ENCODE measurements at places on chromosomes 4 and X.

- no peak for DNase-seq
- no peaks in the 10 kb centered on the region for H3K4me1 ChIP-seq
- H3K27ac ChIP-seq: no peak overlapping the region
- no peak overlapping the region for H3K4me3 ChIP-seq
- no peaks in the 10 kb centered on the region for H3K36me3 ChIP-seq
Measured at GRCh38 chr4:78174891-78175290, 117.8 kb downstream of the FRAS1 start.

- no peak for DNase-seq
- H3K4me1 ChIP-seq: no peaks in the 10 kb centered on the region
- H3K4me3 ChIP-seq: no peak overlapping the region
- no peaks in the 10 kb centered on the region for H3K36me3 ChIP-seq
- H3K27me3 ChIP-seq: no peaks in the 10 kb centered on the region
- H3K27ac ChIP-seq: no peak overlapping the region
Measured at GRCh38 chr4:97411356-97411755, 731.9 kb downstream of the STPG2 start.

- no peaks in the 10 kb centered on the region for H3K4me1 ChIP-seq
- no peak overlapping the region for H3K4me3 ChIP-seq
- no peaks in the 10 kb centered on the region for H3K27me3 ChIP-seq
- no peaks in the 10 kb centered on the region for H3K36me3 ChIP-seq
- DNase-seq: no peak
- H3K27ac ChIP-seq: no peak overlapping the region
Measured at GRCh38 chr4:11293866-11294265, 134.8 kb downstream of the HS3ST1 start.

DNA sequence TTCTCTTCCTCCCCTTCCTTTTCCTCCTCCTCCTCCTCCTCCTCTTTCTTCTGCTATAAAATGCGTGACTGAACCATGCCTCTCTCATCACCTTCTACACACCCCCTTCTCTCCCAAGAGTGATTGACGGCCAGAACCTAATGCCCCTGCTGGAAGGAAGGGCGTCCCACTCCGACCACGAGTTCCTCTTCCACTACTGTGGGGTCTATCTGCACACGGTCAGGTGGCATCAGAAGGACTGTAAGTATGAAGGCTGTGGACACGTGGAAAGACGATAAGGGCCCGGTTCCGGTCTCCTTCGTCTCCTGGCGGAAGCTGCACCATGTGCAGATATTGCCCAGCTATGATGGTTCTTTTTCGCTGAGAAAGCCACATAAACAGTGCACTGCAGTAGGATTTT is 12.1 kb upstream of the ARSF start:
- H3K27me3 ChIP-seq: no peaks in the 10 kb centered on the region
- no peak overlapping the region for H3K27ac ChIP-seq
- no peak for DNase-seq
- no peak overlapping the region for H3K4me3 ChIP-seq
- H3K4me1 ChIP-seq: no peaks in the 10 kb centered on the region

DNA sequence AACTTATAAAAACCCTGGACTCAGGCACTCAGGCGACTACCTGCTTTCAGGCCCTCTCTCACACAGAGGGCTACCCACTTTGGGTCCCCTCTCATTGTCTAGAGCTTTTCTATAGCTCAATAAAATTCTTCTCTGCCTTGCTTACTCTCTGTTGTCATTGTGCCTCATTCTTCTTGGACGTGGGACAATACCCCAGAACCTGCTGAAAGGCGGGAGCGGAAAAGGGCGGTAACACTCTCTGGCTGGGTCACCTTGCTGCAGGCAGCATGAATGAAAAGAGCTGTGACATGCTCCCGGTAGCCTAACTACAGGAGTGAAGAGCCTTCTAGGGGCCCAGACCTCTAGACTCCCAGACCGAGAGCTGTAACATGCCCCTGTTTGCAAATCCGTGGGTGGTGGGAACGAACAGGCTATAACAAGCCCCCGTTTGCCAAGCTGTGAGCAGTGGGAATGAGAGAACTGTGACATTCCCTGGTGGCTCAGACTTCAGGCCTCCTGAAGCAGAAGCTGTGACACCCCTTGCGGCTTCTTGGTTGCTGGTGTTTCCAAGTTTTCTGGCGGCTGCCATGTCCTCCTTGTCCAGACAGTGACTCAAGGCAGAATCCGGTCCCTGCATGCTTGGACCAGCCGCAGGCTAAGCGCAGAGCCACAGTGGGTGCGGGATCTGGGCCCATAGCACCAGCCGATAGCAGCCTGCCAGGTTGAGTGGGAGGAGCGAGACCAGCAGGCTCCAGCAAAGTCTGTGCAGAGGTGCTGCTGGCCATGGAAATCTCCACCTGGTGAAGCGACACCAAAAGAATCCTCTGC is 684.6 kb downstream of the ARAP2 start:
- no peaks in the 10 kb centered on the region for H3K27me3 ChIP-seq
- no peaks in the 10 kb centered on the region for H3K36me3 ChIP-seq
- H3K4me1 ChIP-seq: no peaks in the 10 kb centered on the region
- no peak overlapping the region for H3K27ac ChIP-seq

- DNase-seq: no peak
- H3K27ac ChIP-seq: no peak overlapping the region
- peaks cover 16% of the 10 kb centered on the region for H3K27me3 ChIP-seq
- H3K4me3 ChIP-seq: no peak overlapping the region
- no peaks in the 10 kb centered on the region for H3K36me3 ChIP-seq
Measured at GRCh38 chr4:1604706-1605205, 79.4 kb downstream of the FAM53A start.

DNA sequence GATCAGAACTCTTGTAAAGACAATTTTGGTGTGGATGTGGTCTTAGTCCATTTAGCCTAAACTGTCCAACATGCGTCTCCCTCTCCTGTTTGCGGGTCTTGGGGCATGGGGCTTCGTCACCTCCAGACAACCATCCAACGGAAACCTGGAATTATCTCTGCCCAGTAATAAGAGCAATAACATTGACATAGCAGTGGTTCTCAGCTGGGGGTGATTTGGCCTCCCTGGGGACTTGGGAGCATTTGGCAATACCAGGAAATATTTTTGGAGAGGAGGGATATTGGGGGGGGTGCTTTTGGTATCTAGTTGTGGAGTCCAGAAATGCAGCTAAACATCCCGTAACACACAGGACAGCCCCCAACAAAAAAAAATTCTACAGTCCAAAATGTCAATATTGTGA is 47.2 kb downstream of the SEL1L3 start:
- H3K4me3 ChIP-seq: no peak overlapping the region
- H3K4me1 ChIP-seq: peaks cover 37% of the 10 kb centered on the region
- no peak overlapping the region for H3K27ac ChIP-seq
- peaks cover 4% of the 10 kb centered on the region for H3K36me3 ChIP-seq
- H3K27me3 ChIP-seq: no peaks in the 10 kb centered on the region

Data from IMR-90 (cell line).